ENCODE measurements at places on chromosomes 7 and 10.

DNA sequence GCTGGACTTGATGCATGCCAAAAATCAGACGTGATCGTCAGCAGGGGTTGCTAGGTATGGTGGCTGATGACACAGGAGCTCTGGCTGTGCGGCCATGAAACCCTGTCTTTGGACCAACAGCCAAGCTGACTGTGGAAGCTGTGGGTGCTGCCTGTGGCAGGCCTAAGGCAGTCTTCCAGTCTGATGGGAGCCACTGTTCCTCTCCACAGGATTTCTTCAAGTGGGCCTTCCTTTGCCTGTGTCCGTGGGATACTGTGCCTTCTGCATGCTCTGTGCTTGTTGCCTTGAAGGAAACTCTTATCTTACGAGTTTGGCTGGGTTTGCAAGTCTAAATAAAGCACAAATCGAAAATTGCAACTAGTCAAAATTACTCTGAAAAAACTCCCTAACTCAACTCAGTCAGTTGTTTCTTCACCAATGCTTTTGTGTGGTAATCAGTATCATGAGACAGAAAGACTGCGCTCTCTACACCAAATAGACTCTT, 101.9 kb upstream of the PDLIM1 start:
- no peak for DNase-seq

DNA sequence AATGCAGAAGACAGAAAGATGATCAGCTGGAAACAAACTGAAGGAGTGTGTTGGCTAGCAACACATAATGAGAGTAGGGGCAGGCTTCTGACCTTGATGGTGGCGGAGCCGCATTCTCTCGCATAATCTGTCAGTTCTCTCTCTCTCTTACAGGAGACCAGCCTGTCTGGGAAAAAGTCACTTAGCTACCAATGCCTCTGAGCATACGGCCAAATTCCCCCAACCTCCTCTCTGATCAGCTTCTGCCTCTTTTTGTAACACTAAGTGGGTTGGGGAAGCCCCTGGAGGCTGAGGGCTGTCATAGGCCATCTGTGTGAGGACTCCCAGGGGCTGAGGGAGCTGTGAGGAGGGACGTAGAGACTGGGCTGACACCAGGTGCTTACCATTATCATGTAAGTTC, 104.6 kb downstream of the HIPK2 start:
- no peak for DNase-seq

DNA sequence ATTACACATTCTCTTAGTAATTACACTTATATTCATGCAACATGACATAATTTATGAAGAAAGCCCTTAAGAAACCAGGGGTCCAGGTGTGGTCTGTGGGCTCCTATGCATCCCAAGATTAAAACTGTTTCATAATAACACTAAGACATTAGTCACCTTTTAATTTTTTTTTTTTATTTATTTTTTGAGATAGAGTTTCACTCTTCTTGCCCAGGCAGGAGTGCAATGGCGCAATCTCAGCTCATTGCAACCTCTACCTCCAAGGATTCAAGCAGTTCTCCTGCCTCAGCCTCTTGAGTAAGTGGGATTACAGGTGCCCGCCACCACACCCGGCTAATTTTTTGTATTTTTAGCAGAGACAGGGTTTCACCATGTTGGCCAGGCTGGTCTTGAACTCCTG, 12.5 kb downstream of the GDI2 start:
- DNase-seq = no peak

- no peak for DNase-seq
Measured at GRCh38 chr10:10317151-10317550, 700.5 kb upstream of the CELF2 start.

- DNase-seq = no peak
Measured at GRCh38 chr10:121984463-121984862, 4.5 kb upstream of the TACC2 start.

DNA sequence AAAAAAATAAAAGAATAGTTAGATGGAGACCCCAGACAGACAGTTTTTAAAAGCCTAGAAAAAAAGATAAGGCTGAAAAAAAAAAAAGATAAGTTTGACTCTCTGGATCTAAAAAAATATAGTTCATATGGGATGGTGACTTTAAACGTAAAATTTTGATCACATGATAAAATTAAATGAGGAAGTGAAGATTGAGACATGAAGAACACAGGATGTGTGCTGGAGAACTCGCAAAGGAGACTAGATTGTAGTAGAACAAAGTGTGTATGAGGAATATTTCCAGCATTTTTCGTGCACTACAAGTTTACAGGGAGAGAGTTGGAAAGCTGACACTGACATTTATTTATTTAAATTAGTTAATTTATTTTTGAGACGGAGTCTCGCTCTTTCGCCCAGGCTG, 286.4 kb downstream of the PRPF18 start:
- no peak for DNase-seq

All from AG09309 (cell line).